ENCODE measurements at places on chromosomes 1 and 21.

DNA sequence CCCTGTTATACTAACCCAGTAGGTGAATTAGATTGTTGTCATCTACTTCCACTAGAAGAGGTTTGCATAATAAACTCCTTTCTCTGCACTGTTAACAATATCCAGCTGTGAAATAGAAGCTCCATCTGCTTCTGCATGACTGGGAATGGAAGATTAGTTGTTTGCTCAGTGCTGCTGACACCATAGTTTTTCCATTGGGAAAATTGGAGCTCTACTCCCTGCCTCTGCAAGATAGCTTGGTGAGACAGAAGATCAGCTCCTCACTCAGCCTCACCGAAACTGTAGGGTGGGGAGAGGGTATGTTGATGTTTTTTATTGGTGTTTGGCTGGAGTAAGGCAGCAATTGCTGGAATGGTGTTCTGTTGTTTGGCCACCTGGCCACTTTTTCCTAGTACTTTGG lies 331.6 kb upstream of the ADAMTS5 start:
- DNase-seq, result no peak

- DNase-seq, result no peak
Observed at GRCh38 chr1:157227700-157228099, 89.5 kb upstream of the ETV3 start.

GRCh38 chr1:41381692-41382479 lies 20.7 kb downstream of the FOXO6 start:
- no peak for DNase-seq

GRCh38 chr1:12064073-12064969 lies 1.2 kb downstream of the TNFRSF8 start:
- DNase-seq, result no peak

- DNase-seq, result no peak
Observed at GRCh38 chr1:61392409-61393242, 310.3 kb downstream of the NFIA start.

DNA sequence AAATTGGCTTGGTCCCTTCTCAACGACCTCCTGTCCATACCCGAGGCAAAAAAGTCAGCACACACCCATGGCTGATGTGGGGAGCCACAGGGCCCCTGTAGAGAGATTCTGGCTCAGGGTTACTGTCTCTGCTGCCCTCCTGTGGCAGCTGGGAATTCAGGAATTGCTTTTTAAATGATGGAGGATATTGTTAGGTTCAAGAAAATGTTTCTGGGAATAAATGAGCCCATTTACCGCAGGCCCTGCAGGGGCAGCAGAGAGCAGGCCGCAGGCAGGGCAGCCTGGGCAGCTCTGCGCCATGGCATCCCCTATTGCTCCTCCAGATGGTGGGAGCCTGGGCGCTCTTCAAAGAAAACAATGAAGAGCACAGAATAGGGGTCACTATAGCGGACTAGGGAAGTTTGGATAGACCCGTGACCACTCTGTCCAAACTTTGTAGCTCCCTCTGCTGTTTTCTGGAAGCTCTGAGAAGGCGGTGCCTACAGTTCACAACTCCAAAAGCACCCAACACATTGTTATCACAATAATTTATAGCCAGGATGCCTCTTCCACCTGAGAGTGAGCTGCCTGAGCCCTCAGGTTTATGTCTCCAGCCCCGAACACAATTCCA lies 201.1 kb downstream of the BACH1 start:
- DNase-seq, result no peak

GRCh38 chr21:44513389-44514217 lies 26.4 kb downstream of the KRTAP10-1 start:
- DNase-seq, result no peak

DNA sequence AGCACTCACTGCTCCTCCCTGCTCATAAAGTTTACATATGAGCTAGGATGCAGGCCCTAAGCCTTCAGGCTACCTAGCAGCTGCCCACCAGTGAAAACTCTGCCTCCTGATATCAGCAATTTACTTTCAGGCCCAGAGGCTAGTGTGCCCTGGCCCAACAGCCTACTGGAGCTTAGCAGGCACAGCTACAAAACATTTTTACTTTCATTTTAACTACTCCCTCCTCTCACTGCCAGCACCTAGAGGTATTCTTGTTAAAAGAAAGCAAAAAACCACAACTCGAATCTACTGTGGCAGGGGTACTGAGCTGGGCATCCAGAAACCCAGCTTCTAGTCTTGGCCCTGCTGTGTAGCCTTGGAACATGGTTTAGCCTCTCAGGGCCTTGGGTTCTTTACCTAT lies 5.8 kb upstream of the LORICRIN start:
- DNase-seq, result no peak

- DNase-seq, result no peak
Observed at GRCh38 chr1:55813618-55814017, 598.5 kb upstream of the USP24 start.

DNA sequence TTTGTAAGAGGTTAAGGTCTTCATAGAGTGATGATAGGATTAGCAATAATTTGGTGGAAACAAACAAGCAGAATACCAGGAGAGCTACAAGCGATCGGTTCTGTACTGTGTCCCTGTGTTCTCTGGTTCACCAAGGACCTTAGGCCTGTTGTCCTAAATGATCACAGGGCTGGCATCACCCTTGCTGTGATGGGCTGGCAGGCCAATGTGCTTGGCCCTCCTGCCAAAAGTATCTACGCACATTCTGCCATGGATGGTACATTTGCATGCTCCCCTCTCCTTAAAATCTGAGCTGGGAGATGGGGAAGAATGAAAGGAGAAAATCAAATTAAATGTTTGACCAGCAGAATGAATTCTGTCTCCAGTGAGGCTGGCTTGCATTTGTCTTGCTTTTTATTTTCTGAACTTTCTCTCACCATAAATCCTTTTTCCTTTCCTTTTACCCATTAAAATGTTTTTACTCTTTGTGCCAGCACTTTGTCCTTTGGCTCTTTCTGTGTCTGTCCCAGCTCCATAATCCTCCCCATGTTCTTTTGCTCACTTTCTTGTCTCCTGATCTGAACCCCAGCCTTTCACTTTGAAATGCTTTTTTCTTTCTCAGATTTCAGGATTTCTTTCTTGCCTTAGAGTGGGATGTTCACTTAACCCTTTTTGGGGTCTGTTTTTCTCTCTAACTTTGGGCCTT lies 51.7 kb downstream of the PBX1 start:
- DNase-seq, result no peak

GRCh38 chr1:89725631-89726030 lies 92.7 kb downstream of the LRRC8C start:
- no peak for DNase-seq

GRCh38 chr1:193417403-193417802 lies 231.0 kb upstream of the B3GALT2 start:
- DNase-seq, result no peak

GRCh38 chr1:169124459-169124858 lies 18.0 kb downstream of the ATP1B1 start:
- no peak for DNase-seq

GRCh38 chr1:233379869-233380438 lies 52.4 kb downstream of the MAP3K21 start:
- DNase-seq, result no peak

DNA sequence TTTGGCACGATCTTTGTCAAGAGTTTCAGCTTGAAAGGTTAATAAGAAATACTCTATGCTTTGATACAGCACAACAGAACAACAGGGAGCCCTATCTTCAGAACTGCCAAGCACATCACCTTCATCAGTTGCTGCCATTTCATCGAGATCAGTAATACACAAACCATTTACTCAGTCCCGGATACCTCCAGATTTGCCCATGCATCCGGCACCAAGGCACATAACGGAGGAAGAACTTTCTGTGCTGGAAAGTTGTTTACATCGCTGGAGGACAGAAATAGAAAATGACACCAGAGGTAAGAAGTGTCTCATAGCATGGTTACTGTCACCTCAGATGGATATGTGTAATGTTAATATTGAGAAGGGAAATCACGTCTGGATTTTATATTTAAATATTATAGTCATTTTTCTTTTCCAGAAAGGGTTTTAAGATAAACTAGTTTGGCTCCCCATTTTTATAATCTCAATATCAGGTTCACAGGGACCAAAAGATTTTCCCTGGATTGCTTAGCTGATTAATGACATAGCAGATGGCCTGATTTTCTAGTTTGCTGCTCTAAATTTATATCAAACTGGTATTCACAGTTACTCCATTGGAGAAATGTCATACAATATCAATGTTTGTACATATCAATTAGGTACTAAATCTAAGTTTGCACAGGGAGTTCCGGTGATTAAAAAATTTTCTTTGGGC lies 97.3 kb downstream of the USP25 start:
- no peak for DNase-seq

GRCh38 chr21:34684174-34684876 lies 15.5 kb downstream of the CLIC6 start:
- no peak for DNase-seq

DNA sequence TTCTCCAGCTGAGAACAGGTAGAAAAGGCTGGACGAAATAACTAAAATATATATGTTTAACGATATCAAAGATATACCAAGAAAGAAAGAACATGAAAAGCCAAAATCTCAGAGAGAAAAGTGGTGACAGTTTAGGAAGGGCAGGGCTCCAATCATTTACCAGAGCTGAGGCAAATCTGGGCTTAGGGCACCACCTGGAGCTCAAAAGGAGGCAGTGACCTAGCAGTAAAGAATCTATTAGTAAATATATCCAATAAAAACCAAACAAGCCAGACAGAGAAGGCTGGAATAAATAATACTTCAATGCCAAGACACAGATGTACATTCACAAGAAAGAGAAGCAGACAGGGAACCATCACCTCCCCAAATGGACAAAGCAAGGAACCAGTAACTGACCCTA lies 43.5 kb downstream of the CHIA start:
- DNase-seq, result no peak

DNA sequence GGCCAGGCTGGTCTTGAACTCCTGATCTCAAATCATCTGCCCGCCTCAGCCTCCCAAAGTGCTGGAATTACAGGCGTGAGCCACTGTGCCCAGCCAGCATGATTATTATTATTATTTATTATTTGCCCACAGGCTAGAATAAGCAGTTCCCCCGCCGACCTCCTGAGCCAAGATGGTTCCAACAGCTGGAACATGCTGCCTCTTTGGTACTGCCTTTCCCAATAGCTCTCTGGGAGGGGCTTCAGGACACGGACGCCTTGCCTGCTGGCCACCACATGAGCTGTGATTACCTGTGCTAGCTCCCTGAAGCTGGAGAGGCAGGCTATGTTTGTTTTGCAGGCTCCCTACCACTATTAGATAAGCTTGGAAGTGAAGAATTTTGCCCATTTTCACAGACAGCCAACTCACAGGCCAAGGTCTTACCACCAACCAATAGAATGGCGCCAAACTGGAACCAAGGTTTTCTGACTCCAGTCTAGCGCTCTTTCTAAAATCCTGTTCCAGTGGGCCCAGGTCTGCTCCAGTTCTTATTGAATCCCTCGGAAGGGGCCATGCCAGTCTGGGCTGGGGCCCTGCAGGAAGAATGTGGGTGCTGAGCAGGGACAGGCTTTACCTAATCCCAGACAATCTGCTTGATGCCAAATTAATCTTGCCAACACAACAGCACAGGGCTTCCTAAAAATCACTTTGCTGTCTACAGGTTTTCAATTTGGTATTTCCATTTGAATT lies 2.1 kb upstream of the GPR61 start:
- no peak for DNase-seq

- DNase-seq, result no peak
Observed at GRCh38 chr1:25467193-25467592, 36.5 kb downstream of the MACO1 start.

- no peak for DNase-seq
Observed at GRCh38 chr1:208985231-208985630, 598.3 kb upstream of the CAMK1G start.

DNA sequence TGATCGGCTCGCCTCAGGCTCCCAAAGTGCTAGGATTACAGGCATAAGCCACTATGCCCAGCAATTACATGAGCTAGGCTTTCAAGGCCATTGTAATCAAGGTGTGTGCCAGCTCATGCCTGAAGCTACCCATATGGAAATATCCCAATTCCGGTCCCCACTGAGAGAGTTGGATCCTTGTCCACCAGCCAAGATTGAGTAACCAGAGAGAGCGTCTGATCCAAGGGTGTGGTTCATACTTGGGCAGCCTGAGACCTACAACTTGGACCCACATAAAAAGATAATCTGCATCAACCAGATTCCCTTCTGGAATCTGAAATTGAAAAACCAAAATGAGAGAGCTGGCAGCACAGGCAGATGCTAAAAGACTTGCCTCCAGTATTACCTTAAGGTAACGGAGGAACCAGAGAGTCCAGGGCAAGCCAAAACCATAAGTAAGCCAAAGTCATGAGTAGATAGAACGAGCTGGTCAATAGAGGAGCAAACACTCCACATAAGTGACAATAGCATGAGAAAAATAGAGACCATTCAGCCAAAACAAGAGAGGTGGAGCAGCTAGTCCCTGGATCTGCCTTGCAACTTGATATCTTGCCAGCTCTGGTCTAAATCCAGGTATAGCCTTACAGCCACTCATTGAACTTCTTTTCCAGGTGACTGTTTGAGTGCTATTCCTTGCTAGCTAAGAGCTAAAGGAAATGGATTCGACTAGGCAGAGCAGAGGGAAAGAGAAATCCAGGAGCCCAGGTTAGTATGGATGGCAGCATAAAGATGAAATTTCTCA lies 63.8 kb upstream of the ATP1A1 start:
- DNase-seq, result no peak

DNA sequence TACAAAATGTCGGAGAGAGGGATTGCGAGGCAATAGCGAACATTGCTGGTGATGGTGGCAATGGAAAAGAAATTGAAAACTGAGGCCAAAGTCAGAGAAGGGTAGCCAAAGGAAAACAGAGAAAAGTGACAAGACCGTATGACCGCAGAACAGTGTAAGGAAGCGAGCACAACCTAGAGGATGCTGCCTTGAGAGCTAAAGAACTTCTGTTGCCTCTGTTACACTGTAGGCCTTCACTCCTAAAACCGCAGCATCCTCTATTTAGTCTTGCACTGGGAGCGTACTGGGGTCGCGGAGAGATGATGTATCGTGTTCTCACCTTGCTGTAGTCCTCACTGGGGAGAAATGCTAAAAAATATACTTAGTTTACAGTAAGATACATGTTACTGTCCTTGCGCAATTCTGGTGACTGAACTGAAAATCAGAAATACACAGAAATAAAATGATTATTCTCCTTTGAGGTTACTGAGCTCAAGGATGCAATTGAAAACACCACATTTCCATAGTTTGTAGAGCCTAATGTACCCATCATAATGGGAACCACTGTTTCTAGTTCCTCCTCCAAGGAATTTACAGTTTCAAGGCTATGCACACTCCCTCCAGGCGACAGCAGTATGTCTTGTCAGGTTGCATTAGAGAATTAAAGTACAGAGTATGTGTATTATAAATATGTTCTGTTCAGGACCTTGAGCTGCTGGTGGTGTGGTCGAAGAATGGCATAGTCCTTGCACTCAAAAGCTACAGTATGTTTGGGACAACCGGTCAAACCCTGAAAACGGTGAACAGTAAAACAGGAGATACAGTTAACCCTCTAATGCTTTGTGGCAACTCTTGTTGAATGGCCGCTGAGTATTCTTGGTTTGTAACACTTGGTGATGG lies 1.3 kb downstream of the NEK7 start:
- DNase-seq, result no peak

- no peak for DNase-seq
Observed at GRCh38 chr1:36481771-36482723, 666 bp downstream of the CSF3R start.

- DNase-seq, result no peak
Observed at GRCh38 chr1:223504741-223505140, 111.5 kb downstream of the CCDC185 start.
